CD4-positive, alpha-beta T cell treated with Interleukin-15 for 4 hours (primary cell): ENCODE measurements at places on chromosomes 16 and 17.

- DNase-seq: no peak
These were observed 133.0 kb upstream of the GSE1 start for GRCh38 chr16:85479972-85480726.

- no peak for DNase-seq
These were observed 1.5 kb downstream of the SLC13A5 start for GRCh38 chr17:6711681-6712057.

GRCh38 chr17:17313350-17313991 lies 10.3 kb downstream of the NT5M start:
- peak; percentile 79 for DNase-seq

DNA sequence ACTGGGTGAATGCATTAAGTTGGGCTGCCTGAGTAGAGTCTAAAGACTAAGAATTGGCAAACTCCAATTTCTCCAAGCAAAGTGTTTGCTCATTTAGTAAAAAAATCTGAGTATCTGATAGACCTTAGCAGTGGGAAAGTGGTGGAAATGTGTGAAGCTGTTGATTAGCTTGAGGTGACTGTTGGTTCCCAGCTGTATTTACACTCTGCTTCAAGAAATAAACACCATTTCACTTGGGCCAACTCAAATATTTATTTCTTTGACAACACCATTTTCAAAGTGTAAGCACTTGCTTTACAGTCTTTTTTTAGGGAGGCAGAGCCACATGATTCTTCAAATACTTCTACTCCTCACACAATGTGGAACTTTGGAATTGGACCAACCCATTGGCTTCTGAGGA lies 8.7 kb downstream of the KCTD19 start:
- DNase-seq: no peak

- DNase-seq: no peak
These were observed 146.8 kb downstream of the SEC14L1 start for GRCh38 chr17:77287432-77288068.

GRCh38 chr16:2490190-2491105 lies 15.5 kb downstream of the TBC1D24 start:
- no peak for DNase-seq

DNA sequence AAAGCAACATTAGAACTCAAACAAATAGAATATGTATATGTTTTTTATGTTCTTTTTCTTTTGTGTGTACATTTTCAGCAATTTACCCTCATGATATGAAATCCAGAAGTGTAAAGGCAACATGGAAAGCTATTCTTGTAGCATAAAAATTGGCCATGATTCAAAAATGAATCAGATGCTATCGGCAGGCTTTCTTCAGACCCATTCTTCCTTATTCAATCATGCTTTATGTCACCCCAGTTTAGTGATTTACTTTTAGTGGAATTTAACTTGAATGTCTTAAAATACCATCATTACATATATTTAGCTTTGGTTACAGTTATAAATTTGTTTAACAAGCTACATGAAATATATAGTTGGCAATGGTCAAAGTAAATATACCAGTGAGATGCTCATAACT lies 21.4 kb upstream of the SMIM36 start:
- no peak for DNase-seq

DNA sequence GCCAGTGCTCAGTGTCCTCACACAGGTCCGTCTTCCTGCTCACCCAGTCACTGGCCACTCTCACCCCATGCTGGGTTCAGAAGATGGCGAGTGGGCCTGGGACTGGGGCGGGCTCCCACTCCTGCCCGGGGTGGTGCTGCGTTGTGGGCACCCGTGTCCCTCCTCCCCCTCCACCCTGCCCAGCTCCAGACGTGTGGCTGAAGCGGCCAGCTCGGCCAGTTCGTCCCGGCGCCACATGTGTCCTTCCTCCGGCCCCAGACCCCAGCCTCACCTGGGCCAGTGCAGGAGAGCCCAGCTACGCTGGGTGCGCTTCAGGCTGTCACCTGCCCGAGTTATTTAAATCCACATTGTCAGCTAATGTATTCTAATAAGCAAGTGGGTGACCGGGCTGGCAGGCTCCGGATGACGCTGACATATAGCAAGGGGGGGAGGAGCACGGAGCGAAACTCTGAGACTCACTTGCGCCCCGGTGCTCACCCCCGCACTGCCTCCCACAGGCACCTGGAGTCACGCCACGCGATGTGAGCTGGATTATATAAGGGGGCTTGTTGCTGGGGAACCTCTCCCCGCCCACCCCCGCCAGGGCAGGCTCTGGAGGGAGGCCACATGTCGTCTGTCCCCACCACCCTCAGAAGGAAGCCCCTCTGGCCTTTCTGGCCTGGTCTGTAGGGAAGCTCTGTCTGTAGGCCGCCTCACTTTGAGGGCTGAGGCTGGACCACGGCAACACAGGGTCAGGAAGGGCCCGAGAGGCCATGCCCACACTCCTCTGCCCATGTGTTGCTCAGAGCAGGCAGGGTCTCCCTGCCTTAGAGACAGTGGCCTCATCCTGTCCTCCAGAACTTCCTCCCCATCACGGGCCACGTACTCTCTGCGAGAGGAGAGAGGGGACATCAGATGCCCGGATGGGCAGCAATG lies 7.1 kb upstream of the BAIAP2 start:
- DNase-seq: no peak

- DNase-seq: no peak
These were observed 375.7 kb upstream of the CDH11 start for GRCh38 chr16:65497571-65497970.

- peak; percentile 87 for DNase-seq
These were observed 2.6 kb upstream of the FMNL1 start for GRCh38 chr17:45218895-45219661.

DNA sequence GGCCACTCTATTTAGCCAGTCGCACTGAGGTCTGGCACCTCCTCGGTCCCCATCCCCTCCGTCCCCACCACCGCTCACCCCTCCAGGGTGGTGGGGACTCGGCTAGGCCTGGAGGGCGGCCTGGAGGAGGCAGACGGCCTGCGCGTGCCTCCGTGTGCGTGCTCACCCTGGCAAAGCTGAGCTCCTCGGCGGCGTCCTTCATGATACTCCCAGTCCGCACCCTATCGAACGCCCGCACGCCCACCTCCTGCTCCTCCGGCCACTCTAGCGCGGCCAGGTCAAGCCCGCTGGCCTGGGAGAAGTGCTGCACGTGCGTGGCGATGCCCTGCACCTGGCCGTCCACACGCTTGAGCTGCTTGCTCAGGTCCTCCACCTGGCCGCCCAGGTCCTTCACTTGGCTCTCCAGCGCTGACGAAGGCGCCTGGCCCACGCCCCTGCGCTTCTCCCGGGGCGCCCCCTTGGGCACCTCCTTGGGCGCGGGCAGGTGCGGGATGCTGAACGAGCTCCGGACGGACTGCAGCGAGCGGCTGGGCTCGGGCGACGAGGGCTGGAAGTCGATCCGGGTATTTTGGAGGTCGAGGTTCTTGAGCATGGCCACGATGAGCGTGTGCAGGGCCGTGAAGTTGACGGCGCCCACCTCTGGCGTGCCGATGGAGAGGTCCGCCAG lies 644 bp downstream of the QRICH2 start:
- DNase-seq: no peak

DNA sequence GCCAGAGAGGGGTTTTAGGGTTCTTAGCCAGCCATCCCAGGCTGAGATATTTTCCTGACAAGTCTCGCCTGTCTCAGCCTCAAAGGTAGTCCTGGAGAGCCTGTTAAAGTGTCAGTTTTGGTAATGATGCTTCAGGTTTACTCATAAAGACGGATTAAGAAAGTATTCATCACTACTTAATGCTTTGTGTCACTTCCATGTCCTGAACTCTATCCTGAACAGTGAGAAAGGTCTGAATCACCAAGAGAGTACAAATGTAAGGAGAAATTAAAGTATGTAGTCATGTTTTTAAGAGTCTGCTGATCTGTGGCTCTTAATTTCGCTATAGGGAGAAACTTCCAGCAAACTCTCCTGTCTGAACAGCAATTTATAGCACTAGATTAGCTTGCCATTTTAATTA lies 14.0 kb downstream of the RPGRIP1L start:
- DNase-seq: no peak

GRCh38 chr17:22409160-22409751 lies 716.9 kb downstream of the KCNJ18 start:
- no peak for DNase-seq

- no peak for DNase-seq
These were observed 68.1 kb downstream of the GSG1L start for GRCh38 chr16:27995378-27995777.

GRCh38 chr17:12201294-12201880 lies 180.7 kb downstream of the MAP2K4 start:
- DNase-seq: no peak

- no peak for DNase-seq
These were observed 281.1 kb downstream of the NPIPA8 start for GRCh38 chr16:18055411-18055916.

DNA sequence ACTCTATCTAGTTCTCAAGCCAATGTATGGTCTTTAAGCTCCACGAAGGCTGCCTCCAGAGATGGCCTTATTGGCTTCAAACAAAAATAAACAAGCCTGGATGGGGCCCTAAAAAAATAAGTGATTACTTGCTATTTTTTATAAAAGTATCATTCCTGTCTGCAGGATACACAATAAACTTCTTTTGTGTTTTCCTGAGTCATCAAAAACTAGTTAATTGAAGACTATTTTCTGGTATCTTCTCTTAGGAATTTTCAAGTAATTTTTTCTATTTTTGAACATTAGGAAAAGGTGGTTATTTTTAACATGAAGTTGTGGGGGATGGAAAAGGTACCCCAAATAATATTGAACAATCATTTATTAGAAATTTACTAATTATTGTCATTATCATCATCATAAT lies 213.1 kb upstream of the DYNLRB2 start:
- no peak for DNase-seq

- no peak for DNase-seq
These were observed 5.3 kb downstream of the PLD6 start for GRCh38 chr17:17200831-17201230.

DNA sequence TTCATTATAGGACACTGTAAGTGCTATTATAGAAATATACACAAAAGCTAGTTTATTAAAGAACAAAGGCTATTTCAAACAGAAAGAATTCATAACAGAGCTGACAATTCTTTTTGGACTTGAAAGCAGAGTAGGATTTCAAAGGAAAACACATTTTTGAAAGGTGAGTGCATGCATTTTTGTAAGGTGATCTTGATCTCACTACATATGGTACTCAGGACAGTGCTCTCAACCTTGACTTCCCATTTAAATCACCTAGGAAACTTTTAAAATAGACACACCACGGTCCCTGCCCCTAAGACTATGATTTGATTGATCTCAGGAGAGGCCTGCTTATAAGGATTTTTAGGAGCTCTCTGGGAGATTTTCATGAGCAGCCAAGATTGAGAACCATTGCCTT lies 1362.0 kb downstream of the CDH8 start:
- no peak for DNase-seq

- DNase-seq: no peak
These were observed 31.3 kb downstream of the NLRC5 start for GRCh38 chr16:57020651-57021050.

- no peak for DNase-seq
These were observed 22.4 kb downstream of the CDRT15 start for GRCh38 chr17:14214271-14214670.

DNA sequence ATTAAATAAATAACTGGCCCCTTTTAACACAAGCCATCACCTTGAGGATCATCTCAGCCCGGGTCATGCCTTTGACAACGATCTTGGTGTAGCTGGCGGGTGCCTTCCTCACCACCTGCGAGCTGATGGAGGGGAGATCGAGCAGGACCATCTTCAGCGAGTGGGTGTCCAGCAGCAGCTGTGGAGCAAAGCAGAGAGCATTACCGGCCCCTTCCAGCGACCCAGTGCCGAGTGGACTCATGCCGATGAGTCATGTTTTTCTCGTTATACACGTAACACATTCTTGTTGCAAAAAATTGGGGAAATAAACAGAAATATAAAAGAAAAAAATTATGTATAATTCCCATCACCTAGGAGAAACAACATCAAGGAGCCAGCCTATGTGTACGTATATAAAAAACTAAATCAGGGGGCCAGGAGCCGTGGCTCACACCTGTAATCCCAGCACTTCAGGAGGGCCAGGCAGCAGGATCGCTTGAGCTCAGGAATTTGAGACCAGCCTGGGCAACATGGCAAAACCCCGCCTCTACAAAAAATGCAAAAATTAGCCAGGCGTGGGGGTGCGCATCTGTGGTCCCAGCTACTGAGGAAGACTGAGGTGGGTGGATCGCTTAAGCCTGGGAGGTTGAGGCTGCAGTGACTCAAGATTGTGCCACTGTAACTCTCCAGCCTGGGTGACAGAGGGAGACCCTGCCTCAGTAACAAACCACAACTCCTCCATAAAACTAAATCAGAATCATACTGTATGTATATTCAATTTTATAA lies 169.1 kb upstream of the RPH3AL start:
- DNase-seq: no peak

DNA sequence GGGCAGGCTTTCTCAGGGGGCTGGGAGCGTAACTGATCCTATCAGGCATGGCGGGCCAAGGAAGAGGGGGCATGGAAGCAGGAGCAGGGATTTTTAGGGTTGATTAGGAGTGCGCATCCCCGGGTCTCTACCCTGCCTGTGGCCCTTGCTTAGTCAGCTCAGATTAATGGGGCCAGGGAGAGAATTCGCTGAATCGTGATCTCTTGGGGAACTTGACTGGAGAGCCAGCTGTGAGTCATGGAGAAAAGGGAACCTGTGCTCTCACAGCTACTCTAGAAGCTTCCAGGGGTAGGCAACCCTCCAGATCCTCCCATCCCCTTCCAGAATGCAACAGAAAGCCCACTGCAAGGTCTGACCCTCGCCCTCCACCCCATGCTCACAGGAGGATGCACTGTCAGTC lies 3.6 kb downstream of the FOXN1 start:
- DNase-seq: no peak

DNA sequence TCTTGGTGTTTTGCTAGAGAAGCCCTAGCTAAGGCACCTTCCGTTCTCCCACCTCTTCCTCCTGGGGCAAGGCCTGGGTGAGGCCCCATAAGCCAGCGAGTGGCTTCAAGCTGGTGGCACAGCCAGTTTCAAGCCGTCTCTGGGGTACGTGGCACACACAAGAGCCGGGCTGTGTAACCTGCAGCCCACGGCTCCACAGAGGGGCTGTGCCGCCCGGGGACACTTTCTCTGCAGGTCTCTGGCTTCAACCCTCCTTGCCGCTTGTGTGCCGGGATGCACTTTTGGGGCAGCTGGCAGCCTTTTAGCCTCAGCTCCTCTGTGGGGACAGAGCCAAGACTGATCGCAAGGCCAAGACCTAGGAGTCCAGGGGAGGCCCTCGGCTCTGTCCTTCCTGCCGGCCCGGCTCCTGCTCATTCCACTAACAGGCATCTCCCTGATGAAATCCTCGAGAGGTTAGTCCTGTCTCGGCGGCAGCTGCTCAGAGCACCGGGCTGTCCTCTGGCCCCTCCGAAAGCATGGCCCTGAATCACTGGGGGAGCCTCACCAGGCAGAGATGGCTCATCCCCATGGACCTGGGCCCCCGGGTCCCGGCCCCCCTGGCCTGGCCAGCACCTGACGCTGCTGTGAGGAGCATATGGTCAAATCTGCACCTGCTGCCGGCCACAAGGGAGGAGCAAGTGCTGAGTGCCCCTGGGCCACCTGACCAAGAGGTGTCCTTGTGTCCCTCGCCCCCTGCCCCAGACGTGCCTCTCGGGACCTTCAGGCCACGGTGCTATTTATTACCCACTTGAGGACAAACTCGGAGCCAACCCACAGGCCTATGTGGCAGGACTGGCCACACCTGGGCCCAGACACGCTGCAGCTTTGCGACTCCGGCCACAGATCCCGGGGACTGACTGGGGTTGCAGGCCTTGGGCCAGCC lies 98.5 kb downstream of the METRNL start:
- DNase-seq: no peak
